ENCODE measurements at places on chromosomes 7 and 10.

GRCh38 chr10:99621454-99622251, 1.4 kb upstream of the SLC25A28 start:
- peak; percentile 67 for DNase-seq

GRCh38 chr10:123995461-123996131, 97.8 kb downstream of the CHST15 start:
- peak; percentile 36 for DNase-seq

DNA sequence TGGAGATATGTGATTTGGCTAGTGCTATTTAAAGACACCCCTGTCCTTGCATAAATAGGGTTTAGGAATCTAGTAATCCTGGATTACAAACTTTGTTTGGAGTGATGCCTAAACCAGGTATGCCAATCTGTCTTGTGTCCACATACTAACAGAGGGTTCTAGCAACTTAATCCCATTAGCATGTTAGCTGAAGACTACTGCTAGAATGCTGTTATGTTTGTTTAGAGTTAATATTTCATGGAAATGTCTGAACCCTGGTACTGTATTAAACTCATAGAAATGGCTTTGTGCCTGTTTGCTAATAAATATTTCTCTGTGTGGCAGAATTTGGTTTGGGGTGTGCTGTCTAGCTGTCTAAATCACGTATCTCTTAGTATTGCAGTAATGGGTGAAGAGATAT, 150.8 kb downstream of the PFKFB3 start:
- DNase-seq, result no peak

DNA sequence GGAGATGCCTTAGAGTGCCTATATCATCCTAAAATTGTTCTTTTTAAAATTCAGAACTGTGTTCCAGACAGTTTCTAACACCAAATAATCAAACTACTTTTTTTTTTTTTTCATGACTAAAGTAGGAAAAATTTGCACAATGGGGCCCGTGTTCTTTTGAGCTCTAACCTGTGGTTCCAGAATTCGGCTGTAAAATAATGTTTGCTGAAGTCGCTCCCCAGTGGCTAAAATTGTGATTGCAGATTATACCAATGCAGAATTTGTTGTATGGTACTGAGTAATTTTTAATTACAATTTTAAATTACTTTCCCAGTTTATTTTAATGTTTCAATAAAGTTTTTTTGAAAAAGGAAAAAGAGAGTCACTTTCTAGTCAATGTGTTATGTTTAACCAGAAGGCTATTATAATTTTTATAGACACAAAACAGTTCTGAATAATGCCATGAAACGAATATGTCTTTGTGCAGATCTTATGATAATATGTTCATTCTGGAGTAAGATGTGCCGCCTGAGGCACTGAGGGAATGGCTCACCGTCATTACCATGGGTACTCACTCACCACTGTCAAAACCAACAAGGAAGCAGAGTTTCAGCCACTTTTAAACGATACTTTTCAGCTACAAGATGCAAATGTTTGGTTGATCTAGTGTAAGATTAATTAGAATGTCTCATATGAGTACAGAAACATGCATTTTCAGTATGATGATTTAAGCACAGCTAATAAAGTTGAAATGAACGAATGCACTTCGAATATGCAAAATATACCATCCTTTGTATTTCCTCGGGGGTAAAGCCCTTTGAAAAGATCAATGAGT, 173.6 kb downstream of the PRKCQ start:
- no peak for DNase-seq

GRCh38 chr7:141386881-141387280, 164.3 kb upstream of the AGK start:
- no peak for DNase-seq
